ENCODE measurements at places on chromosomes 13 and 19. TPM values are rescaled to one million over a fixed set of nuclear protein-coding genes. Genes with fewer than 3 reads are reported as not detected.

The TMC4 gene
- 1.0 TPM for total RNA-seq

The ADM5 gene
- 0.28 TPM for total RNA-seq

The YIPF2 gene
- total RNA-seq: 25.5 TPM

The CFD gene
- total RNA-seq: 590 TPM

The PPP5C gene
- 62.4 TPM for total RNA-seq

The ETV2 gene
- total RNA-seq: not detected

The ACER1 gene
- total RNA-seq: not detected

The ERICH4 gene
- not detected for total RNA-seq

Measured in right cardiac atrium (tissue), 5 donors.